SHP77 (cell line): ENCODE measurements at places on chromosomes 6 and 20.

DNA sequence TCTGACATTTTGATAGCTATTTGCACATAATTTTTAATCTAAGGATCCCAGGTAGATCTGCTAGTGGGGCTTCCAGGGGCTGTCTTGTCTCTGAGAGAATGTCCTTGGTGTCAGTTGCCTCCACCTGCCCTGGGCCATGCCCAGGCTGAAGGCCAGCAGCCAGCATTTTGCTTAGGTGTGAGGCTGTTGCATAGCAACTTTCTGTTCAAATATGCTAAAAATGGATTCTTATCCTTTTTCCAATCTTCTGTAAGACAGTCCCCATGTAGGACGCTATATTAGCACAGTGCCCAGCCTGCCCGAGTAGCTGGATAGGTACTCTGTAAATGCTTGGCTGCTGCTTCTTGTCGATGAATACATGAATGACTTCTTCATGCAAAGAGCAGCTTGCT is 62.5 kb upstream of the CITED2 start:
- DNase-seq: no peak

DNA sequence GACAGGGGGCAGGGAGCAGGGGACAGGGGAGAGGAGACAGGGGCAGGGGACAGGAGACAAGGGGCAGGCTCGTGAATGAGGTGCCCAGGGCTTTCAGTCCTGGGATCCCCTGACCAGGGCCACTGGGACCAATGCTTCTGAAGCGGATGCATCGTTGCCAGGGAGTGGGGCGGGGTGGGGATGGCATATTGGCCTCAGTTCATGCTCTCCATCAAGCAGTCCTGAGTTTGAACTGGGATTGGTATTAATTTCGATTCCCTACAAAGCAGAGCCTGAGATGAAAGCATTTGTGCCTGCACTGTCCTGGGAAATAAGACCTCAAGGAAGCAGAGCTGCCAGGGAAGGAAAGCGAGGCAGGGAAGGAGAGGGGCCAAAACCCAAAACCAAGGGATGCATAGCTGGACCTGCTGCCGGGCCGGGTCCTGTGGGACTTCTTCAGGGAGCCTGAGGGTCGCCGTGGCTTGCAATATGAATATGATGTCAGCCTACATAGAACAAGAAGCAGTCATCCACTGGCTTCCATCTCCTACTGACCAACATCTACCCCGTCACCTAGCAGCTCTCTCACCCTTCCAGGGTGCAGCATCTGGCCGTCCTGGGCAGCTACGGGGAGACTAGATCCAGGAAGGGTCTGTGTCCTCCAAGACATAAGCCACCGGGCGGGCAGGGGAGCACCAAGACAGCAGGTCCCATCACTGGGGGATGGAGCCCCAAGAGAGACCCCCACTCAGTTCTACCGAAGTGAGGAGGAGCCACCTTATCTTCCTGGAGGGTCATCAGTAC is 233.3 kb downstream of the SYNDIG1 start:
- no peak for DNase-seq

DNA sequence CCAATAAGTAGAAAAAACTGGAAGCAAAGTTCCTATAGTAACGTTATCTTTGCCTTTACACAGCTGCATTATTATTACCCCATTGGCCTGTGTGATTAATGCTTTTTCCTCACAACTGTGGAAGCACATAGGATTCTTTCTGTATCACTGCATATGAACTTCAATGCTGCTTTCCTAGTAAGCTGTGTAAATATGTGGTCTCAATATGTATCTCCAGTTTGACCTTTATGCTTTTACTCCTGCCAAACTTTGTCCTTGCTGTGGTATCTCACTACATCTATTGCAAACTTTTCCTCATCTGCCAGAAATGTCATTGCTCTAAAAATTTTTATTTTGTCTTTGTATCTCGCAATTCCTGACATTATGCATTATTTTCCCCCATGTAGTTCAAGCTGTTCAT is 168.6 kb downstream of the ZFAND3 start:
- DNase-seq: no peak

- DNase-seq: no peak
These were observed 303.4 kb downstream of the CENPW start for GRCh38 chr6:126643352-126643751.

GRCh38 chr6:16349544-16349943 is 111.2 kb downstream of the GMPR start:
- no peak for DNase-seq

GRCh38 chr20:53844259-53844658 is 226.1 kb downstream of the BCAS1 start:
- DNase-seq: no peak

- DNase-seq: no peak
These were observed 1.1 kb upstream of the CD109 start for GRCh38 chr6:73694711-73695411.

GRCh38 chr6:53822401-53823125 is 27.8 kb downstream of the LRRC1 start:
- no peak for DNase-seq

DNA sequence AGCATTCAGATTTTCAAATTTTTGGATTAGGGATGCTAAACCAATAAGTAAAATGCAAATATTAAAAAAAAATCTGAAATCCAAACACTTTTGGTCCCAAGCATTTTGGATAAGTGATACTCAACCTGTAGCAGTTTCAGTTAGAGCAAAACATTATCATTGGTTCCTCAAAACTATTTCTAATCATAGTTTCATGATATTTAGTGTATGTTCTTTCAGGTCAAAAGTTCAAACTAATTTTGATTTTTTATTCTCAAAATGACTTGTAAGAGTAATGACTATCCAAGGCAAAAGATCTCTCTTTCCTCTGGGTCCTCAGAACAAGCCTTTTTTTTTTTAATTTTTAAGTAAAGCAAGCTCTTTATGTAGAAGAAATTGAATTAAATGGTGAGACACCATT is 64.0 kb upstream of the TFB1M start:
- no peak for DNase-seq

DNA sequence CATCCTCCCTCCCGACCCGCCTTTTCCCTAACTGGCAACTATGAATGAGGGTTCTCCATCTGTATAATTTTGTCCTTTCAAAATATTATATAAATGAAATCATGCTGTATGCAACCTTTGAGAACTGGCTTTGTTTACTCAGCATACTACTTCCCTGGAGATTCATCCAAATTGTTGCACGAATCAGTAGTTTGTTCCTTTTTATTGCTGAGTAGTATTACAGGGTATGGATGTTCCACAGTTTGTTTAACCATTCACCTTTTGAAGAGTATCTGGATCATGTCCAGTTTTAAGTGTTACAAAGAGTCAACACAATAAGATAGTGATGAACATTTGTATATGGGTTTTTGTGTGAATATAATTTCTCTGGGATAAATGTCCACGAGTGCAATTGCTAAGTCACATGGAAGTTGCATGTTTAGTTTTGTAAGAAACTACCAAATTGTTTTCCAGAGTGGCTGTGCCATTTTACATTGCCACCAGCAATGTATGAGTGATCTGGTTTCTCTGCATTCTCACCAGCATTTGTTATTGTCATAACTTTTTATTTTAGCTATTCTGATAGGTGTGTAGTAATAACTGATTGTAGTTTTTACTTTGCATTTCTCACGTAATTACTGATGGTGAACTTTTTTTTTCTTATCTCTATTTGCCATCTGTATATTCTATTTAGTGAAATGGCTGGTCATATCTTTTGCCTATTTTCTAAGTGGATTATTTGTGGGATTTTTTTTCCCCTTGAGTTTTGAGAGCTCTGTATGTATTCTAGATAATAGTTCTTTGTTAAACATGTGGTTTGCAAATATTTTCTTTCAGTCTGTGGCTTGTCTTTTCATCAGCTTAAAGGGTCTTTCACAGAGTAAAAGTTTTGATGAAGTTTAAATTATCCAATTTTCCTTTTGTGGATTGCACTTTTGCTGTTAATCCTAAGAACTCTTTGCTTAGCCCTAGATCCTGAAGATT is 14.4 kb upstream of the RNF24 start:
- DNase-seq: peak; percentile 24

DNA sequence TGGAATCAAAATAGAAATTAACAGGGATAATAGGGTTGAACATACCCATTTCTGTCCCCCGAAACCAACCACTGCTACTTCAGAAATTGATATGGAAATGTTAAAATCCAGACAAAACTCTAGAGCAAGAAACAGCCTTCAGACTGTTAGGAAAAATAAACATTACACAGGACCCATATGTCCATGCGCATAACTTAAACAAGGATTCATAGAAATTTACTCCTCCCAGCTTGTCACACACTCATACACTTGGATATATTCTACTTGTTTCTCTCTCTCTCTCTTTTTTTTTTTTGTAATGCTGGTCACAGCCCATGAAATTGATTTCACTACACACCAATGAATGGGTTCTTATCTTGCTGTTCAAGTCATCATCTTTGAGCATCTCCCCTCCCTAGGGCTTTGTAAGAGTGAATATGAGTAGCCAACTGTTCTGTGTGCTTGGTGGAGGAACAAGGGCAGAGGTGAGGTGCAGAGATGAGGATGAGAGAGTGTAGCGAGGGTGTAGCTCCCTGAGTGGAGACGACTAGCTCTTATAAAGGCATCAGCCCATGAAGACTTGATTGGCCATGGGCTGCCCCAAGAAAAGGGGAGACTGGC is 61.8 kb upstream of the MLN start:
- DNase-seq: no peak

DNA sequence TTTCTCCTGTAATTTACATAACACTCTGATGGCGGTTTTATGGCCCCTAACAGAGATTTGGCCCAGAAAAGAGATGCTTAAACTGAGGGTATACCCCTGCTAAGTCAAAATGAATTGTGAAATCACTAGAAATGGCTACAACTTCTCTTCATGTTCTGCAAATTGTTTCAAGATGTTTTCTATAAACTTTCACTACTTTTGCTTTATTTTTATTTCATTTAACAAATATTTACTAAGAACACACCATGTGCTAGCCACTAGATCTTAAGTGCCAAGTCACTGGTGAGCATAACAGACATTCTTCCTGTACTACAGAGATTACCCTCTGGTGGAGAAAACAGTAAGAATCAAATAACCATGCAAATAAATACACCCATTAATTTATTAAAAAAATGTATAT is 87.6 kb downstream of the KCNQ5 start:
- DNase-seq: no peak

GRCh38 chr20:40547483-40548091 is 141.4 kb downstream of the MAFB start:
- DNase-seq: no peak

DNA sequence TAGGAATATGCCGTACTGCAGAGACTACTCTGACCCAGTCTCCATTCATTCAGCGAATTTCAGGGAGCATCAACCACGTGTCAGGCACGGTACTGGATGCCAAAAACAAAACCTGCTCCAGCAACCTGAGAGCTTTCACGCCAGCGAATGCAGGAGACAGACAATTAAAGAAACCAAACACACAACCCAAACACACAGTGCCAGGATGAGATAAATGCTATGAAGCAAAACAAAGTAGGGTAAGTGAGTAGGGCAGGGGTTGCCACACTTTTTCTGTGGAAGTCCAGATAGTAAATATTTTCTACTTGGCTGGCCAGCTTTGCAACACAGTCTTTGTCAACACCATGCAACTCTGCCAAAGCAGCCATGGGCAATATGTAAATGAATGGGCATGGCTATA is 10.0 kb downstream of the MOCS1 start:
- no peak for DNase-seq
